RPMI7951 (cell line): ENCODE measurements at places on chromosomes 5 and 9.

DNA sequence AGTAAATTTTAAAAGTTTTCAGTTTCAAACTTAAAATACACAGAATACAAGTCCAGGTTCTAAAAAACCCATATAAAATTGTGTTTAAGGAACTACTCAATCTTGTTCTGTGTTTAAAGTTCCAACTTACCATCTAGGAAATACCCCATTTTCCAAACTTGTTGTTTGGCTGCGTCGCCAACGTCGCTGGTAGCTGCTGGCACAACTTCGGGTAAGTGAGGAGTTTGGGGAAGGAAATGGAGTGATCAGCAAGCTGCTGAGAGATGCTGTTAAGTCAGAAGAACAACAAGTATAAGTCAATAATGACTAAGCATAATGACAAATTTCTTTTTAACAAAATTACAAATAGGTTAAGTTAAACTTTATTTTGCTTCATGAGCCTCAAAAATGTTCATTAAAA is 71.3 kb upstream of the RAPGEF6 start:
- no peak for DNase-seq

GRCh38 chr9:131554843-131555351 is 9.6 kb downstream of the PRRT1B start:
- DNase-seq, result no peak

DNA sequence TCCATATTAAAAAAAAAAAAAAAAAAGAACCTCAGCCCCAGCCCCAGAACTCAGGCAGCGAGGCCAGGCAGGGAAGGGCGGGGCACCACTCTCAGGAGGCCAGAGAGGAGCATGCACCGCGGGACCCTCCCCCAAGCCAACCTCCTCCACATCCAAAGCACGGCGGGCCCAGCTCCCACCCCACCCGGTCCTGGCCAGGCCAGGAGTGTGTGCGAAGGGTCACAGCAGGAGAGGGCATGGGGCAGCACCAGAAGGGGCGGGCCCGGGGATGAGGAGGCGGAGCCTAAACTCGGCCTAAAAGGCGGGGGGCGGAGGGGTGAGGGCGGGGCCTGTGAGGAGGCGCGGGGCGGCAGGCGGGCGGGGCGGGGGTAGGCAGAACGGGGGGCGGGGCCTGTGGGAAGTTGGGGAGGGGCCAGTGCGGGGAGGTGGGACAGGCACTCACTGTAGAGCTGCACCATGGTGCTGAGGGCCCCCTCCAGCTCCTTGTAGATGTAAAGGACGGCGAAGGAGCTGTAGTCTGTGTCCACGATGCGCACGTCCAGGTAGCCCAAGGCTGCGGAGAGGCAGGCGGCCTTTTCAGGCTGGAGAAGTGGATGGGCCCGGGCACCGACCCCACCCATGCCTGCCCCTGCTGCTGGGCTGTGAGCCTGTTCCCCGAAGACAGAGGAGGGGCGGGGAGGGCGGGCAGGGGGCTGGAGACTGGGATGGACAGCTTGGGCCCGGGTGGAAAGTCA is 1.2 kb downstream of the LCN15 start:
- peak; percentile 7 for DNase-seq

DNA sequence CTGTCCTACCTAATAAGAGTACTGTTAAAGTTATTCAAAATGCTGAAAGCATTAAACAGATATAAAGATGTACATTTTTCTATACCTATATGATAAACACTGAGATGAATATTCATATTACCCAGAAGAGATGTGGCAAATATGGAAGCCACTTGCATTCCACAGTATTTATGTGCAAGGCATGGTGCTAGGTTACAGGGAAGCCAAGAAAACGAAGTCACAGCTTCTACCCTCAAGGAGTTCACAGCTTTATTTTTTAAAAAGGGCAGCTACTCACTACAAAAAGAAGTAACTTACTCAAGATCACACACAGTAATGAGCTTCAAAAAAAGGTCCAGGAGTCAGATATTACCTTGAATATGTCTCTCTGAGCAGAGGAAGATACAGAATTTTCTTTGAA is 484.6 kb downstream of the ZNF608 start:
- no peak for DNase-seq

GRCh38 chr5:138945421-138946240 is 70.5 kb upstream of the LRRTM2 start:
- DNase-seq, result no peak

DNA sequence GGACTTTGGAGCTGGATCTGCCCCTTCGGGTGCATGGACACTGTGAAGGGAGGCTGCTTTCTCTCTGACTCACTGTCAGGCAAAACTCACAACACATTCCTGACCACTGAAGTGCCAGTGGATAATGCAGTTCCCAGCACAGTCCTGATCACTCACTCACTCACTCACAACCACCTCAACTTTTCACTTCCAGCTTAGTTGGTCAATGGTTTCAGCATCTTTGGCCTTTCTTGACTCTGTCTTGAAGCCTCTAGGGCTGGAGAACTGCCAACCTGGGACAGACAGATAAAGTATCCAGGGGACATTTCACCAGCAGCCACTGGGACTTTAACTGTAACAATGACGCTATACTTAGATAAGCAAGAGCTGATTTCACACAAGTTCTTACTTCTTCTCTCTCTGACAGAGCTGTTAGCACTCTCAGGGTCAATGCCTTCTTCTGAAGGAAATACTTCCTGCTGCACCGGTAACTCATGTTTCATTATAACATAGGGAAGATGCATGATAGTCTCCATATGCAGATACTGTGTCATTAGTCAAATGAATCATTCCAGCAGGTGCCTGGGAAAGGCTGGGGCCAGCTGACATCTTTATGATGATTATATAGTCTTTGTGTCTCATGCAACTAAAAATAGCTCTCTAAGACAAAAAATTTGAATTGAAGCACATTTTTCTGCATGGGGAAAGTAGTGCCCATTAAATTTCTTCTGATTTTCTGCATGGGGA is 499.0 kb downstream of the SEMA5A start:
- peak; percentile 95 for DNase-seq

DNA sequence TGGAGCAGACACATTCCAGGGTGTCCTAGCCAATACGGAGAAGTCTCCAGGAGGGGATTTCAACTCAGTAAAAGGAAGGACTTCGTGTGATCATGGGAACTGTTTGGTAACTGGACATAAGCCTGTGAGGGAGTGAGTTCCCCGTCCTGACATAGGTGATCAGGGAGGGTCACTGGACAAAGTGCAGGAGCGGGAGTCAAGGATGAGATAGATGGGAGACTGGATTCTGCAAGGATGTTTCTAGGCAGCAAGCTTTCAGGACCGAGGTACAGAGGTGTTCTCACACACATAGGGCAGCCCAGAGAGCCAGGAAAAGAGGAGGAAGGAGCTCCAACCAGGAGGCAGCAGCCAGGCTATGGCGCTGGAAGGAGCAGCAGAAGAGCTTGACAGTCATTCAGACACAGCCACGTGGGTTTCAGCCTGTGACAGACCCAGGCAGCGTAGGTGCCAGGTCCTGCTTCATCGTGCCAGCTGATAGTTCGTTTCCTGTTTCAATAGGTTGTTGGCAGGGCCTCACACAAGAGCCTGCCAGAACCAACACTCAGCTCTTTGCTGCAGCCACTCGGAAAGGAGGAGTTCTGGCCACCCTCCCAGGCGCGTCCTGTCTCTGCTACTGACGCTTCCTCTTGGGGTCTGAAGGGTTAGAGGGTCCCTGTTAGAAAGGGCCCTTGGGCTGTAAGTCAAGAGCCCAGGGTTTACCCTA is 84.1 kb downstream of the AMBP start:
- no peak for DNase-seq

DNA sequence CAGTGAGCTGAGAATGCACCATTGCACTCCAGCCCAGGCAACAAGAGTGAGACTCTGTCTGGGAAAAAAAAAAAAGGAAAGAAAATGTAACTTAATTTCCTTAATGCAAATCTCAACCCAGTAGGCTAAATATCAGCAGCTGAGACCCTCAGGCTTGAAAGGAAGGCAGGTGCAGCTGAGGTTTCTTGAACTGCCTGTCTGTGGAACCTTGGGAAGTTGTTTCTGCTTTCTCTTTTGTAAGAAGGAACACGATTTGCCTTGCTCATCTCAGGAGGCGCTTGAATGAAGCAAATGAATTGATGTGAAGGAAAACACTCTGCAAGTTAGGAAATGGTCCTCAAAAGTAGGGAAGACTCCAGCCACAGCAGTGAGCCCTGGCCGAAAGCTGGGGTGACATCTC is 143.3 kb downstream of the IRX1 start:
- no peak for DNase-seq
